ENCODE measurements at places on chromosomes 11 and 22. TPM values are rescaled to one million over a fixed set of nuclear protein-coding genes. Genes with fewer than 3 reads are reported as not detected.

GRCh38 chr11:130211781-130212401 lies 52.3 kb downstream of the ST14 start:
- no peaks in the 10 kb centered on the region for H3K27me3 ChIP-seq
- no peak overlapping the region for H3K27ac ChIP-seq
- DNase-seq = no peak
- no peaks in the 10 kb centered on the region for H3K4me1 ChIP-seq
- H3K4me3 ChIP-seq = no peak overlapping the region

- H3K27ac ChIP-seq = no peak overlapping the region
- no peaks in the 10 kb centered on the region for H3K36me3 ChIP-seq
- no peak overlapping the region for H3K4me3 ChIP-seq
- DNase-seq = no peak
- no peaks in the 10 kb centered on the region for H3K4me1 ChIP-seq
Measured at GRCh38 chr11:128802358-128802981, 64.6 kb downstream of the KCNJ1 start.

- H3K4me1 ChIP-seq = no peaks in the 10 kb centered on the region
- H3K4me3 ChIP-seq = no peak overlapping the region
- H3K27me3 ChIP-seq = no peaks in the 10 kb centered on the region
- H3K36me3 ChIP-seq = no peaks in the 10 kb centered on the region
- no peak for DNase-seq
Measured at GRCh38 chr11:84290647-84291046, 1004.5 kb upstream of the CCDC90B start.

GRCh38 chr11:1916986-1917522 lies 2.4 kb upstream of the TNNT3 start:
- H3K4me1 ChIP-seq = no peaks in the 10 kb centered on the region
- no peak for DNase-seq
- H3K4me3 ChIP-seq = no peak overlapping the region
- H3K36me3 ChIP-seq = no peaks in the 10 kb centered on the region

- no peak overlapping the region for H3K4me3 ChIP-seq
Measured at GRCh38 chr22:21766691-21767462, 31.3 kb upstream of the YPEL1 start.

GRCh38 chr22:43376765-43377547 lies 33.8 kb upstream of the SCUBE1 start:
- H3K4me1 ChIP-seq = no peaks in the 10 kb centered on the region
- H3K4me3 ChIP-seq = no peak overlapping the region
- H3K27me3 ChIP-seq = no peaks in the 10 kb centered on the region
- H3K36me3 ChIP-seq = no peaks in the 10 kb centered on the region

GRCh38 chr22:47205554-47205953 lies 443.1 kb downstream of the TBC1D22A start:
- no peak overlapping the region for H3K27ac ChIP-seq
- no peaks in the 10 kb centered on the region for H3K4me1 ChIP-seq
- no peak overlapping the region for H3K4me3 ChIP-seq
- no peaks in the 10 kb centered on the region for H3K36me3 ChIP-seq

- no peak overlapping the region for H3K27ac ChIP-seq
- H3K4me3 ChIP-seq = no peak overlapping the region
- no peak for DNase-seq
- no peaks in the 10 kb centered on the region for H3K4me1 ChIP-seq
- H3K36me3 ChIP-seq = no peaks in the 10 kb centered on the region
Measured at GRCh38 chr11:123537726-123538125, 107.7 kb downstream of the GRAMD1B start.

DNA sequence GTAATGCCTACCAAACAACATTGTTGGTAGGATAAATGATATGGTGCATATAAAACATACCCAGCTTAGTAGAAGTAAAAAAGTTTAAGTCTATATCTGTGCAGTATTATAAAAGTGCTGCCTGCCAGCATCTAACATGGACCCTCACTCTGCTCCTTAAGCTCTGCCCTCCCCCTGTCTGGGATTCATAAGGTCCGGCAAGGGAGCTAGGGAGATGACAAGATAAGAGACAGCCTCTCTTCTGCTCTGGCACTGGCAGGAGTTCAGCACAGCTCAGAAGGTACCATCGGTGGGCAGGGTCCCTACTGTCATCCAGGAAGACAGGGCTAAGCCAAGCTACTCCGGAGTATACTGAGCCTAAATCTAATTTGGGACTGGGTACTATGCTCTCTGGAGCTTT lies 42.8 kb downstream of the TRIM66 start:
- no peaks in the 10 kb centered on the region for H3K4me1 ChIP-seq
- H3K27me3 ChIP-seq = no peaks in the 10 kb centered on the region
- DNase-seq = no peak
- no peak overlapping the region for H3K27ac ChIP-seq
- H3K36me3 ChIP-seq = no peaks in the 10 kb centered on the region

DNA sequence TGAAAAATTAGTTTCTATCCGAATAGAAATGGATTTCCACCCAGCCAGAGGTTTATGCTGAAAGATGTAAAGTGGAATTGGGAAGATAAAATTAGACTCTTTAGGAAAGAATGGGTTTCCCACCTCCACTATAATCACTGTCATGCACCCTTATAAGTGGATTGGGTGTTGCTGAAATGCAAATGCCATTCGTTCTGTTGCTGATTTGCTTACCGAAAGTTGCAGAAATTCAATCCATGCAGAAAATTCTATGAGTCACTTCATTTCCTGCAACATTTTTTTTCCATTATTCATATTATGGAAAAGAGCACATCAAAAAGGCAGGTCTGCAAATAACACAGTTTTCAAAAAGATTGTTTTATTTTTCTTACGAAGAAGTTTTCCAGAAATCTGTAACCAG lies 65.6 kb downstream of the LDLRAD3 start:
- DNase-seq = no peak
- peaks cover 24% of the 10 kb centered on the region for H3K4me1 ChIP-seq
- H3K36me3 ChIP-seq = no peaks in the 10 kb centered on the region
- no peaks in the 10 kb centered on the region for H3K27me3 ChIP-seq
- H3K4me3 ChIP-seq = no peak overlapping the region

DNA sequence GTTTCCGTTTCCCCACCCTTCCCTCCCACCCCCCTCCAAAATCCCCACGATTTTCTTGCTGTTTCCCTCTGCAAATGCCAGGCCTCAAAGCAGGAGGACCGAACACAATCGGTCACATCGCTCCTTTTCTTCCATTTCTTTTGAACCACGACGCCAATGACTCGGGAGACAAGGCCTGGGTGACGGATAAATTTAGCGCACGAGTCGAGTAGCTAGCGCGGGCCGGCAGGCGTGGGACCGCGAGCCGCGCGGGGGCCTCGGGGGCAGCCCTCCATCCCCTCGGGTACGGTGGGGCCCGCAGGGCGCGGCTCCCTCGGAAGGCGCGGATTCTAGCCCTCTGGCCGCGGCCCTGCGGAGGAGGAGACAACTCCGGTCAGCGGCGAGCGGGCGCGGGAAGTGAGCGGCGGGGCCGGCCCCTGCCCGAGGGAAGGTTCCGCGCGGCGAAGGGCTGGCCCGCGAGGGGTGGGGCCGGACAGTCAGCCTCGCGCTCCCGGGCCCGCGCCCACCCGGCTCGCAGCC lies 414 bp downstream of the JOSD1 start:
- no peaks in the 10 kb centered on the region for H3K27me3 ChIP-seq
- DNase-seq = no peak
- no peaks in the 10 kb centered on the region for H3K36me3 ChIP-seq
- H3K4me1 ChIP-seq = peaks cover 7% of the 10 kb centered on the region
- H3K27ac ChIP-seq = peak overlapping the region; percentile 100
- peak overlapping the region; percentile 88 for H3K4me3 ChIP-seq

- no peaks in the 10 kb centered on the region for H3K36me3 ChIP-seq
- DNase-seq = no peak
- H3K4me1 ChIP-seq = no peaks in the 10 kb centered on the region
Measured at GRCh38 chr22:37714634-37715033, 17.8 kb downstream of the TRIOBP start.

GRCh38 chr11:25065746-25066145 lies 568.9 kb downstream of the LUZP2 start:
- no peak for DNase-seq
- H3K4me3 ChIP-seq = no peak overlapping the region

- H3K4me1 ChIP-seq = no peaks in the 10 kb centered on the region
- H3K36me3 ChIP-seq = no peaks in the 10 kb centered on the region
- no peak overlapping the region for H3K4me3 ChIP-seq
- no peaks in the 10 kb centered on the region for H3K27me3 ChIP-seq
Measured at GRCh38 chr22:20866736-20867135, 7.9 kb downstream of the SNAP29 start.

DNA sequence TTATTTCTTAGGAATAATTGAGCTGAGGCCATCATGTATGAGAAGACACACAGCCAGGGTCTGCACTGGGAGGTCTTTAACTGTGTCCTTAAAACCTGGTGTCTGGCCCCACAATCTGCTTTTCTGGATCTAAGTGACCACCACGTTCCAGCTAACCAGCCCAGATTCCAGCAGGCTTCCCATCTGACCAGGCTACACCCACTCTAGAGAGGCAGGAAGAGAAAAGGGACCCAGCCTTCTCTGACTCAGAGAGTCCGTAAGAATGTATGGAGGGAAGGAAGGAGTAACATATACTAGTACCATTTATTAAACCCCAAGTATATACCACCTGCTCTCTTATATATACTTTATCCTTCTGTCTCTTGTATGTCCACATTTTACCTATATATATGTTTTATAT lies 80.1 kb downstream of the LDLRAD3 start:
- H3K4me1 ChIP-seq = no peaks in the 10 kb centered on the region
- H3K27me3 ChIP-seq = no peaks in the 10 kb centered on the region
- no peak overlapping the region for H3K27ac ChIP-seq

Gene NXPE4
- total RNA-seq = 12.3 TPM

Gene TRIM49D2
- total RNA-seq = not detected

Gene OR4A16
- total RNA-seq = not detected

Gene GAB4
- not detected for total RNA-seq

Gene KDM4D
- 9.9 TPM for total RNA-seq

Gene C22orf31
- 1.4 TPM for total RNA-seq

Gene RASL10A
- 15.1 TPM for total RNA-seq

Gene ART5
- total RNA-seq = 3.1 TPM

Gene MAJIN
- 7.4 TPM for total RNA-seq

All from prostate gland (tissue), 2 donors.